ENCODE measurements at places on chromosomes 12 and 14.

DNA sequence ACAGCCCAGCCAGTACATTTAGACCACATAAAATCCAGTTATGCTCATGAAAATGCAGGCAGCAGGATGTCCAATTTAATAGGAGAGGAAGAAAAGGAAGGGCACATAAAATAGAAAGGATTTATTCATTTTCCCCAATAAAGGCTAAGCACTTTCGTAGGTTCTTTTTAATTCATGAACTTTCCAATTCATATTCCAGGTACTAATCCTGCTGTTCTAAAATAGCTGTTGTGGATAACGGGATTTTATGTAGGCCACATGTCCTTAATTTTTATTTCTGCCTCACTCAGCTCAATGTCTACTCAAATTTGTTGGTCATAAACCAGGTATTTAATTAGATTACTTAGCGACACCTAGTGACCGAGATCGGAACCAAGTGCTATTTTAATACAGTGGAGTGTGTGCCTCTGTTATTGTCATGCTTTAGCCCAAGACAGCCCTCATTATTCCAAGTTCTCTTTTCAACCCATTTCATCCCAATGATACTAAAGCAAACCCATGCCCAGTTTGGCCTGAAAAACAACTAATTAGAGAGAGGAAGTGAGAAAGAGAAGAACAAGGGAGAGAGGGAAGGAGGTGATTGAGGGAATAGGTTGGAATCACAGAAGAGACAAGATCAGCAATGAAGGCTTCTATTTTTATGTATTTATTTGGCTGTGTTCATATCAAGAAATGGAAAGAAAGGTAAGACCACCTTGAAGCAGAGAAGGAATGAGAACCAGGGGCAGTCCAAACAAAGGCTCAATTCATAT is 45.9 kb upstream of the IFNG-AS1 start:
- peak; percentile 81 for DNase-seq

GRCh38 chr12:5586201-5586600 is 154.3 kb downstream of the NTF3 start:
- DNase-seq = no peak

GRCh38 chr12:2686280-2686646 is 108.5 kb upstream of the FKBP4 start:
- no peak for DNase-seq

DNA sequence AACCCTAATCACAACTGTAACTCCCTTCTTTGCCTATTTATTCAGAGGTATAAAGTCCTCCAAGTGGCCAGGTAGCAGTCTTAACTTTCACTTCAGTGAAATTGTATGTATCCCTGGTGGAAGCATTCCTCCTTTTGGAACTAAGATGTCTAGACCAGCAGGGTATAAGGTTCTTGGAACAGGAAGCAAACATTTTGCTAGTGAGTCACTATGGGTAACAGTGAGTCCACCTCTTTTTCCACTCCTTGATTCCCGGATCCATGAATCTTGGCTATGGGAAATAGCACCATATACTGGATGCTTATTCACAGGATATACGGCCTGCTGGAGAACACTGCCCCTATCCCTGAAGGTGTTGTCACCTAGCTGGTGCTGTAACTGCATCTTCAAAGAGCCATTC is 80.2 kb downstream of the KCNA5 start:
- DNase-seq = no peak

DNA sequence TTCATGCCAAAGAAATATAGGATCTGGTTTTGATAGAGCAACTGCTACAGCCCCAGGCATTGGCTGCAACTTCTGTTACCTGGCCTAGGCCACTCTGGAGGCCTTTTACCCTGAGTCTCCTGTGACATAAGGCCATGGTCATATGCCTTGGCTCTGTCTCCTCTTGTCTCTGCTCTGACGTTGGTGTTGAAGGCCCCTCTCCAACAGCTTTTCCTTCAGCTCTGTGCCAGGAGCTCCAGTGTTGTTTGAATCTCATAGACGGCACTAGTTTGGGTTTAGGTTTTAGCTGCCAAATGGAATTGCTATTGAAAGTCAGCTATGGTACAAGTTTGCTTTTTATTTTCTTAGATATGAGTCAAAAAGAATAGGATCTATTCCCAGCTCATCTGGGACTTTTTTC is 41.1 kb downstream of the TTLL5 start:
- no peak for DNase-seq

- no peak for DNase-seq
Measured at GRCh38 chr14:65237941-65238340, 135.6 kb upstream of the MAX start.

DNA sequence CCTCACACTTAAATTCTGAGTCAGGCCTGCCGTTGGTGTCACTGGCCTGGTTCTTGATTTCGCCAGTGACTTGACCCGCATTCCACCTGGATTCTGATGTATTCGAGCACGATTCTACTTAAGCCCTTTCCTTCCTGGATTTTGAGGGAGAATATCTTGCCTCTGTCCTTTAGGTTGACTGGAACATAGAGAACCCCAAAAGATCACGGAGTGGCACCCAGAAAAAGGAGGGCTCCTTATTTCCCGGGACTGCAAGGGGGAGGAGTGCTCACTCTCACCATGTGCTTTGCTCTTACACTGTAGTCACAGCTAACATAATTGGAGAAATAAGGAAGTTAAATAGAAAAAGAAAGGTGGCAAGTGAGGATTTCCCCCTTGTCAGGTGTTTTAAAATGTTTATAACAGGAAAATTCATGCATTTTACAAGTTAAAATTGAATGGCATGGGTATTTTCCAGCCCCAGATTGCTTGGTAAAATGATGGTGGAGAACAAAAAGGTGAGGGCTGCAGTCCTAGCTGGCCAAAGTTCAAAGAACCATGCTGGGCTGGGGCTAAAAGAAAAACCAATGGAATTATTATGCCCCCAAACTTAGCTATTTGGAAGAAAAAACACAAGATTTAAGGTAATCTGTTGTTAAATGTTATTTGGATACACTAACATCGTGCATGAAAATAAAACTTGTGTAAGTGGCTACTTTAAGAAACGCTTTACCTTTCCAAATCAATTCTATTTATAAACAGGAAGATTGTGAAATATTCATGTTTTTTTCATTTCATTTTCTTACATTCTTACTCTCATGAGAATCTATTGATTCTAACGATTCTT is 8.9 kb downstream of the FOXA1 start:
- no peak for DNase-seq

DNA sequence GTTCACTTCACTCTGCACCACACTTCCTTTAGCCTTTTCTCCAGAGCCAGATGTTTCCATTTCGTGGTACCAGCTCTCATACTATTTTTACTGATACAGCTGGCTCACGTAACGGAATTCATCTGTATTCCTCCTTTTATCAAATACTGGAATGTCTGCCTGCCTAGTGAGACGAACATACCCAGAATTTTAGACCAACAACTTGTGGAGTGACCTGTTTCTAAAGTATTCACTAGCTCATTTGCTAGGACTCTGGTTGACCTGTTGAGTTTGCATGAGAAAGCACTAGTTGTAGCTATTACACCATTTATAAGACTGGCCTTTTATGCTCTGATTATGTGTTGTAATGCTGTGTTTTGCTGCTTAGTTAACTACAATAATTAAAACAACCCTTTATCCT is 22.6 kb downstream of the KCNA5 start:
- DNase-seq = no peak

DNA sequence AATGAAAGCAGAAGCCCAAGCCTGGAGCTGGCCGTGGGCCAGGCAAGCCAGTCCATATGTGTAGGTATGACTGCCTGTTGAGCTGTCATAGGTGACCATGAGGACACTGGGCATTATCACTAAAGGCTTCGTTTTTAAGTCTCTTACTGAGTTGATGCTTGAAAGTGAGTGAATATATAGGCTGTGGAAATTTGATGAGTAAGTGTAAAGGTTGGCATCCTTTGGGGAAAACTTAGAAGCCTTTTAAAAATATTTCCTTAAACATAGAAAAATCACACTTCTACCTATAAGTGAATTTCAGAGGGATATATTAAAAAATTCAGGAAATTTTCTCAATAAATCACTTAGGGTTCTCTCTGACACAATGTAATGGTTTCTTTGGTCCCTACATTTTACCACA is 396.5 kb downstream of the FOXG1 start:
- DNase-seq = no peak

DNA sequence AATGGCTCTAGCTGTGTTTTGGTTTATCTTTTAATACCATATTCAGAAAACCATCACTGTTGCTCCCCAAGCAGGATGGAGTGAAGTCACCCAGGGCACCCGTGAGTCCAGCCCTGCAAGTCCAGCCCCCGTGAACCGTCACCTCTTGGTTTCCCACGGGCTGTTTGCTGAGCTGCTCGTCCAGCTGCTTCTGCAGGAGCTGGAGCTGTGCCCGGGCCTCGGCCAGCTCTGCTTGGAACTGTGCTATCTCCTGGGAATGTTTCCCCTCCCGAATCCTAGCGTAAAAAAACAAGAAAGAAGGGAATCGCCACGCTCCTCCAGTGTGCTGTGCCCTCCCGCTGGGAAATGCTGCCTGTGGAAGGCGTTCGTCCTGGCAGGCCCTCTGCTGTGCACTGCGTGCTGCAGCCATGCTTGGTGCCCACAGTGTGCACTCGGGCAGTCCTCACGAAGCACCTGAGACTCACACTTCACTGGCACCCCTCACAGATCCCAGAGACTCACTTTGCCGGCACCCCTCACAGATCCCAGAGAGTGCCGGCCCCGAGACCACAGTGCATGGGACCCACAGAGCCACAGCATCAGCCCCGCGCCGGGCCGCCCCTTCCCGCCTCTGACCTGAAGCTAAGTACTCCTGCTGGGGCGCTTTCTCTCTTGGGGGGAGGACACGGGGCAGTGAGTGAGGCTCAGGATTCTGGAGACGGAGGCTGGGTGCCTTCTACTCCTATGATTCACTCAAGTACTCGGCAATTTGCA is 15.4 kb upstream of the ANKLE2 start:
- no peak for DNase-seq

- DNase-seq = no peak
Measured at GRCh38 chr14:79544698-79545070, 666.6 kb downstream of the DIO2 start.

DNA sequence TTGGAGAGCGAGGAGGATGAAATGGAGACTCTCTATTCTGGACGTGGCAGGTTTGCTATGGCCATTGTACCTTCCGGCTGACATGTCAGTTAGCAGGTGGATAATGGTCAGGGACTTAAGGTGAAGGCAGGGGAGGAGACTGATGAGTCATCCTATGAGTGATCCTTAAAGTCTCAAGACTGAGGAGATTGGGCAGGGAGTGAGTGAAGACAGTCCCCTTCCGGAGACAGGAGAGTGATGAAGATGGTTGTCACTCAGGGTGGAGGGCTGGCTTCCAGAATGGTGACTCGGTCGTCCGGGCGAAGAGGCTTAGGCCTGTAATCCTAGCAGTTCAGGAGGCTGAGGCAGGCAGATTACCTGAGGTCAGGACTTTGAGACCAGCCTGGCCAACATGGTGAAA is 49.8 kb upstream of the CCDC63 start:
- DNase-seq = no peak

- DNase-seq = no peak
Measured at GRCh38 chr14:91383439-91383838, 34.2 kb downstream of the CCDC88C start.

- DNase-seq = no peak
Measured at GRCh38 chr12:107948391-107948945, 174.0 kb downstream of the ASCL4 start.

- DNase-seq = no peak
Measured at GRCh38 chr12:31316891-31317290, 9.1 kb downstream of the SINHCAF start.

DNA sequence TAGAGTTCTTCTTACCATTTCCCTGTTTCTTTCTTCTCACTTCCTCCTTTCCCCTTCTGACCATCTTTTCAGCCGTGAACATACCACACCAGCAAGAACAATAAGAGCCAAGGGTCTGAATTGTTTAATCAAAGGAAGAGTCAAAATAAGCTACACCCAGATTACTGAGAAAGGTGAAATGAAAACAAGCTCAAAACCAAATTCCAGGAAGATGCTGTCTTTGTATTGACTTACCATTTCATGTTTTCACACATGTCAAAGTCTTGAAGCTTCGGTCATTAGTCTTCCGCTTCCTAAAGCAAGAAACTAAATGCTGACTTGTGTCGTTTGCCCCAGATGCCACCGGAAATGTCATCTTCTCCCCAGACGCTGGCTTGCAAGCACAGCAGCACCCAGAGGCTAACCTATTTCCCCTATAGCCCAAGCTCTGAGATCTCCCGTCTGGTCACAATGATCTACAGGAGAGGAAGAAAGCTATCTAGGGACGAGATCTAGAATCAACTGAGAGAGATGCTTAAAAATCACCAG is 136.5 kb upstream of the AMIGO2 start:
- DNase-seq = peak; percentile 91

- DNase-seq = no peak
Measured at GRCh38 chr14:37583358-37584210, 11.5 kb downstream of the FOXA1 start.

DNA sequence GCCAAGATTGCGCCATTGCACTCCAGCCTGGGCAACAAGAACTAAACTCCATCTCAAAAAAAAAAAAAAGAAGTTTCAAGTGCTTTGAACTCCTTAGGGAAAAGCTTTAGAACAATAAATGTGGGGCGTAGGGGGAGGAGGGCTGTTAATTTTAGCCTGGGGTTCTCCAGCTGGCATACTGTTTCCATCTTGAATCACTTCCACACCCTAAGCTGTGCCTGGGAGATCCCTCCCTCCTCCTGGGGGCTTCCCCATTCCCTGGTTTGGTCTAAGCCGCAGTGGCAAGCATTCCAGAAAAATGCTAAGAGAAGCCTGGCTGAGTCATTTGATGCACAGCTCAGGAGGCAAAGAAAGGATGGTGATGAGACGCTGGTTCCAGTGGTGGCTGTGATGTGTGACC is 2.3 kb upstream of the ZNF384 start:
- DNase-seq = no peak

GRCh38 chr12:107522692-107523477 is 162.7 kb upstream of the PWP1 start:
- DNase-seq = no peak

GRCh38 chr12:115407036-115407435 is 723.1 kb upstream of the TBX3 start:
- DNase-seq = no peak

- no peak for DNase-seq
Measured at GRCh38 chr14:67574156-67574555, 25.9 kb downstream of the PIGH start.

DNA sequence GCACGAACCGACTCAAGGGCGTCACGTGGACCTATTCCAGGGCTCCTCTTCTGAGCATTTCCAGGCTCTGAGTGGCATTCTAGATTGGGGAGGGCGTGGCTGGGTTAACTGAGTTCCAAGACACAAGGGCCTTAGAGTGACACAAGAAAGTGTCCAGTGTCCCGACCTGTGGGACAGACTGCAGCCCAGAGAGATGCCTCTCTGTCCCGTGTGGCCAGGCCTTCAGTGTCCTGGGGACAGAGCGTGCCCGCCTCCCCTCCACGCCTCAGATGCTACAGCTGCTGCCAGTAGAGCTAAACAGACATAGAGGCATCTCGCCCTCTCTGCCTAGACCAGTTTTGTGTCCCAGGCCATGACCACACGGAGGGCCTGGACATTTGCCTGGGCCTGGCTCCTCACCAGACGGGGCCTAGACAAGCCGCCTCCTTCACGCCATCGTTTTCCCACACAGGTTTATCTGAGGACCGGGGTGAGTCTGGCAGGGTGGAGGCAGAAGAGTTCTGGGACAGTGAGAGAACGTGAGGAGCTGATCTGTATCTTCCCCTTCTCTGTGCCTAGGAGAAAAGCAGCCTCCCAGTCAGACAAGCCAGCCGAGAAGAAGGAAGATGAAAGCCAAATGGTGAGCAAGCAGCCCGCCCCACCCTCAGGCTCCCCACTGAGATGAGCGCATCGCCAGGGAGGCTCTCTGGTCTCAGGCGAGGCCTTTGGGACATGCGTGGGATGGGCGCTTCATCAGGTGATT is 27.1 kb downstream of the DEGS2 start:
- no peak for DNase-seq

Measured in CD4-positive, alpha-beta T cell treated with Interleukin-2 at 100 ng/mL for 4 hours (primary cell).